ENCODE measurements at places on chromosomes 5 and 9.

DNA sequence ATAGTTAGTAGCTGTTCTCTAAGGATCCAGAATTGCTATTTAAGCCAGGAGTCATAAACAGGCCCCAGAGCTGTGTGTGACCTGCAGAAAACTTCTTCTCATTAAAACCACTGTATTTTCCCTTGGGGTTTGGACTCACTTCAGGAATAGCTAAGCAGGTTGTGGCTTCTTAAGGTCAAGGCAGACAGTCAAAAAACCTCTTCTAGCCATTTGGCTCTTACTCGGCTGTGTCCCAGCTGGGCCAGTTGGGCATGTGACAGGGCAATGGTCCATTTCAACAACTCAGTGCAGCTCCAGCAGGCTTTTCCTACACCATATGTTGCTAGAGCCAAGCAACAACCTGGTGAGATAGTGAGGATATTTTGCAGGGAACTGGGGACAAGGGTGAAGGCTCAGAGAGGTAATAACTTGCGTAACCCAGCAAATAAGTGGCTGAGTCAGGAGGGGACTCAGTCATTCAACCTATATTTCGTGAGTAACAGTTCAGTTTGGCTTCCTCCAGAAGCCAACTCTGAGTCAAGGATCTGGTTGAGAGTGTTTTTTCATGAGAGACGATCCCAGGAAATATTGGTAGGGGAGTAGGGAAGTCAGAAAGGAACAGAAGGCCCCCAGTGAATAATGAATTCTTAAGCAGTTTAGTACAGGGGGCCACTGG, 115.4 kb upstream of the PPP2R2B start:
- no peak for DNase-seq

GRCh38 chr5:66551945-66552344, 44.2 kb upstream of the MAST4 start:
- no peak for DNase-seq

GRCh38 chr5:133387091-133387490, 225.2 kb downstream of the FSTL4 start:
- DNase-seq: no peak

GRCh38 chr5:16057277-16057676, 122.3 kb downstream of the MARCHF11 start:
- no peak for DNase-seq

DNA sequence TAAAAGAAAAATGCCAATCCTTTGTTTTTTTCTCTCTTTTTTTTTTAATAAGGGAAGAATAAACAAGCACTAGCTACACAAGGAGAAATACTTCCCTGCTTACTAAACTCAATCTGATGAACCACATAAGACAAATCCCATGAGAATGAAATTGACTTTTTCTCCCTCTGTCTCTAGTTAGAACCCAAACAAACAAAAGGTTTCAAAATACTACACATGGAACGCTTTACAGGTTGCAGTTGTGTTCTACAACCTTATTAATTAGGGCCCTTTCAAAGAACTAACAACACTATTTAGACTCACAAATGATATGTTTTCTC, 124.5 kb downstream of the PDE4D start:
- no peak for DNase-seq

- DNase-seq: no peak
These were observed 24.3 kb upstream of the CXCL14 start for GRCh38 chr5:135602882-135603721.

GRCh38 chr9:3480353-3480655, 45.5 kb downstream of the RFX3 start:
- no peak for DNase-seq

GRCh38 chr5:57032151-57032551, 80.2 kb upstream of the MIER3 start:
- DNase-seq: peak; percentile 68

DNA sequence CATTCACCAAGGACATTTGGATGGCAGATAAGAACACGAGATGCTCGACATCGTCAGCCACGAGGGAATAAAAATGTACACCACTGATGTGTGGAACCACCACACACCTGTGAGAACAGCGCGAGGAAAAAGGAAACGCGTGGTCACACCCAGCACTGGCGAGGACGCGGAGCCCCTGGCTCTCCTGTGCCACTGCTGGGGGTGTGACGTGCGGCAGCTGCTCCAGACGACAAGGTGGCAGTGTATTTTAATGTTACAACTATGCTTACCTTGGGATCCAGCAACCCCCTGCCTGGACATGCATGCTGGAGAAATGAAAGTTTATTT, 13.6 kb upstream of the CEP72 start:
- no peak for DNase-seq

- no peak for DNase-seq
These were observed 74.5 kb downstream of the SH3TC2 start for GRCh38 chr5:148988328-148988727.

Data from mucosa of descending colon (tissue), 3 donors.